ENCODE measurements at places on chromosomes 7 and 10.

GRCh38 chr7:68014031-68014736 lies 1017.6 kb downstream of the TYW1 start:
- no peak for DNase-seq

DNA sequence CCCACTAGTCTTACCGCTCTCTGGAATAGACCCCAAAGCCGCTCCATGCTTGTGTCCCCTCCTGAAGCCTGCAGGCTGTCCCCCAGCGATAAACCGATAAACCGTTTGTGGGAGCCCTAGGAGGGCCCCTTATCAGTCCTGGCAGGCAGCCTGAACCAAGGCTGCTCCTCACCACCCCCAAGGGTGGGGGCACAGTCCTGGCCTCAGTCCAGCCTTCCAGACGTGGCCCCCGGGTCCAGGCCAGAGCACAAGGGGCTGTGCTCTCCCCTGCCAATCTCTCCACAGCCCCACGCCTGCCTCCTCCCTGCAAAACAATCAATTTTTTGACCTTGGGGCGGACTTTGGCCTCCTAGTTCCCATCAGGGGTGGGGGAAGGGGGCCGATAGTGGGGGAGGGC lies at the start of gene TFR2:
TSS of gene TFR2 (minus strand) at position 90 of the 397 bp plus-strand sequence. CDS start at position 47, 43 bp downstream.
- no peak for DNase-seq

GRCh38 chr10:112434988-112435619 lies 11.6 kb downstream of the ZDHHC6 start:
- peak; percentile 24 for DNase-seq

- no peak for DNase-seq
These were observed 90.5 kb downstream of the PLXNA4 start for GRCh38 chr7:132485600-132486273.
